ENCODE measurements at places on chromosomes 4 and X. TPM values are rescaled to one million over a fixed set of nuclear protein-coding genes. Genes with fewer than 3 reads are reported as not detected.

- peak; percentile 86 for DNase-seq
- H3K4me3 ChIP-seq, result no peak overlapping the region
- no peaks in the 10 kb centered on the region for H3K27me3 ChIP-seq
These were observed 99.0 kb upstream of the SPANXC start for GRCh38 chrX:141341341-141341740.

- no peak overlapping the region for H3K27ac ChIP-seq
- H3K4me1 ChIP-seq, result no peaks in the 10 kb centered on the region
- H3K27me3 ChIP-seq, result no peaks in the 10 kb centered on the region
- no peak overlapping the region for H3K4me3 ChIP-seq
These were observed 2101.5 kb upstream of the AGA start for GRCh38 chr4:179543771-179544170.

DNA sequence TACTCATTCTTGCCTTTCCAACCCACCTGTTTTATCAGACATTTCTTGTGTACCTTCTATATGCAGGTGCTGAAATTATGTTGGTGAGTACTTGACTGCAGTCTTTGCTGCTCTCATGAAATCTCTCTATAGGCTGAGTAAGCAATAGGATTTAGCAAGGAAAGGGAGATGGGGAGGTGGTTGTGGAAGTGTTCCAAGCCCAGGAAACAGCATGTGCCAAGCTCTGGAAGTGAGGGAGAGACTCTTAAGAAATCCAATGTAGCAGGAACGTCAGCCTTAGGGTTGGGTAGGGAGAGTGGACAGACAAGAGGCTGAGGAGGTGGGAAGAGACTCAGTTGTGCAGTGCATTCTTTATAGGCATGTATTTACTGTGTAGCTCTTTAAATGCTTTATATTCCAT is 5.6 kb downstream of the SEPTIN11 start:
- no peaks in the 10 kb centered on the region for H3K27me3 ChIP-seq
- peaks cover 29% of the 10 kb centered on the region for H3K4me1 ChIP-seq
- no peak overlapping the region for H3K4me3 ChIP-seq
- H3K36me3 ChIP-seq, result peaks cover 23% of the 10 kb centered on the region

DNA sequence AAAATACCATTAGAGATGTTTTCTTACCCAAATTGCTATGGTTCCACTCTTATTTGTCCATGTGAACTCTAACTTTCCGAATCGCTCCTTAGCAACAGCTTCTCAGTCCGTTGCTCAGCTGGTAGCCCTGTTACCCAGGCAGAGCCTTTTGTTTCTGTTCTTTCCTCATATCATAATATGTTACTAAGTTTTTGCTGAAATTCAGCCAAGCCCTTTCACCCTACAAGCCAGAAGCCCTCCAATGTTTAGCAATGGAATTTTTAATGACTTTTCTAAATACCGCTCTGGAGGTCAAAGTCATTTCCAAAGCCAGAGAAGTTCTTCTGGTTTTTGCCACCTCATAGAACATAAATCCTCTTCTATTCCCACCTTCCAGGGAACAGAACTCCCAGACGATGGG is 1029.5 kb downstream of the C4orf33 start:
- H3K27ac ChIP-seq, result no peak overlapping the region
- no peak for DNase-seq
- no peak overlapping the region for H3K4me3 ChIP-seq
- no peaks in the 10 kb centered on the region for H3K36me3 ChIP-seq
- no peaks in the 10 kb centered on the region for H3K27me3 ChIP-seq
- H3K4me1 ChIP-seq, result no peaks in the 10 kb centered on the region

IL2 gene
- not detected for total RNA-seq
